ENCODE measurements at places on chromosomes 11 and 22.

DNA sequence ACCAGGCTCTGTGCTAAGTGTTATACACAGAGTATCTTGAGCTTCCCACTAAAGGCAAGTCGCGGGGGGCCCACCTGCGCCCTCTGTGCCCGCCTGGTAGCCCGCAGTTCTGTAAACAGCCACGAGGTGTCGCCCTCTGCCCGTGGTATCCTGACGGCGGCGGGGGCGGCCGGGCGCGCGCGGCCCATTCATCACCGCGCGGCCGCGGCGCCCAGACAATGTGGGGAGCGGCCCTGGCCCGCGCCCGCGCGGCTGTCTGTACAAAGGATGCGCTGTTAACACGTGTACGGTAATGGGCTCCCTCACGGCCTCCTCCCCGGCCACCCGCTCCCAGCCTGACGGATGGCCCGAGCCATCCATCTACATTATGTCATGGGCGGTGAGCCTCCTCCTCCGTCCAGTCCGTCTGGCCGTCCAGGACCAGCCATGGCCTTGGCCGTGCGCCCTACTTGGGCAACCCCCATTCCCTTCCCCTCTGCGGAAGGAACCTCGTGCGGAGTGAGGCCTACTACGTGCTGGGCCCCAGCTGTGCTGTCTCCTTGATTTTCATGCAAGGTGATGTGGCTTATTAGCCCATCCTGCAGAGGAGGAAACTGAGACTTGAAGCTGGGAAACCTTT is 99.4 kb downstream of the MIAT start:
- DNase-seq: peak; percentile 19

DNA sequence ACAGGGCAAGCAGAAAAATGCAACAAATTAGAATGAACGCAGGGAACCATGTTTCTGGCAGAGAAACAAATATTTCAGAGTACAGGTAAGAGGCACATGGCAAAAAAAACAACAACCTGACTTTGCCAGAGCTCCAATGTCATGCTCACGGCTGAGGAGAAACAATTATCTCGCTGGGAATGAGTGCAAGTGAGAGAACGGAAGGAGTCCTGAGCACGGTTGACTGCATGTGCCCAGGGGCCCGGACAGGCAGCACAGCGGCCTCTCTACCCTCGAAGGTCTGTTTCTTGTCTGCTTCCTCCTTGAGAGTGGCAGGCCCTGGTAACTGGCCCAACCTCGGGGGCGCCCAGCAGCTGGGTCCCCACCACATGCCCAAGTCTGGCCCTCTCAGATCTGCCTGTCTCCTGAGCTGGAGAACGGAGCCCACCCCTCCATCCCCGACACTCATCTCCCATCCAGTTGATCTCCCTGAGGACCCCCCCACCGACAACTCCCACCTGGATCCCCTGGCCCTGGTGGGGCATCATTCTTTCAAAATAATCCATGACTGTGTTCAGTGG is 24.6 kb upstream of the RTN4R start:
- no peak for DNase-seq

- no peak for DNase-seq
Measured at GRCh38 chr22:22583030-22583429, 24.0 kb upstream of the PRAME start.

GRCh38 chr11:26287067-26287518 is 44.8 kb upstream of the ANO3 start:
- no peak for DNase-seq

DNA sequence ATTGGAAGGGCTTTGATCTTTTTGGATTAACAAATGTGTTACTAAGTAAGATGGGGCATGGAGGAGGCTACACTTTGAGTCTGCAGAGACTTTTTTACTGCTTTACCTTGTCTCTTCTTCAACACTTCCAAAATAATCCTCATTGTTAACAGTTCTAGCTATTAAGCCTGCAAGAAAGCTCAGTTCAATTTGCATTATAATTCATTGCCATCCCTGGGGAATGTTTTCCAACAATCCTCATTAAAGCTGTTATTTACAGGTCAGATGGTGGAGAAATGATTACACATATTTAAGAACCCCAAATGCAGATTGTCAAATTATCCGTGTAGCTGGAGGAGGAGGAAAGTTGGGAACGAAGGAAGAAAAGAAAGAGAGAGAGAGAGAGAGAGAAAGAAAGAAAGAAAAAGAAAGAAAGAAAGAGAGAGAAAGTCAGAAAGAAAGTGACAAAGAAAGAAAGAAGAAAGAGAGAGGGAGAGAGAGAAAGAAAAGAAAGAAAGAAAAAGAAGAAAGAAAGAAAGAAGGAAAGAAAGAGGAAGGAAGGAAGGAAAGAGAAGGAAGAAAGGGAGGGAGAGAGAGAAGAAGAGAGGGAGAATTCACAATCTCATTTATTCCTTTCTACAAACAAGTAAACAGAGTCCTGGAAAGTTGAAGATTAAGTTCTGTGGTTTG is 443.9 kb downstream of the INSC start:
- DNase-seq: no peak

GRCh38 chr22:42500161-42500835 is 19.3 kb downstream of the RRP7A start:
- peak; percentile 91 for DNase-seq

GRCh38 chr11:125165111-125165842 is 726 bp downstream of the PKNOX2 start:
- DNase-seq: no peak

DNA sequence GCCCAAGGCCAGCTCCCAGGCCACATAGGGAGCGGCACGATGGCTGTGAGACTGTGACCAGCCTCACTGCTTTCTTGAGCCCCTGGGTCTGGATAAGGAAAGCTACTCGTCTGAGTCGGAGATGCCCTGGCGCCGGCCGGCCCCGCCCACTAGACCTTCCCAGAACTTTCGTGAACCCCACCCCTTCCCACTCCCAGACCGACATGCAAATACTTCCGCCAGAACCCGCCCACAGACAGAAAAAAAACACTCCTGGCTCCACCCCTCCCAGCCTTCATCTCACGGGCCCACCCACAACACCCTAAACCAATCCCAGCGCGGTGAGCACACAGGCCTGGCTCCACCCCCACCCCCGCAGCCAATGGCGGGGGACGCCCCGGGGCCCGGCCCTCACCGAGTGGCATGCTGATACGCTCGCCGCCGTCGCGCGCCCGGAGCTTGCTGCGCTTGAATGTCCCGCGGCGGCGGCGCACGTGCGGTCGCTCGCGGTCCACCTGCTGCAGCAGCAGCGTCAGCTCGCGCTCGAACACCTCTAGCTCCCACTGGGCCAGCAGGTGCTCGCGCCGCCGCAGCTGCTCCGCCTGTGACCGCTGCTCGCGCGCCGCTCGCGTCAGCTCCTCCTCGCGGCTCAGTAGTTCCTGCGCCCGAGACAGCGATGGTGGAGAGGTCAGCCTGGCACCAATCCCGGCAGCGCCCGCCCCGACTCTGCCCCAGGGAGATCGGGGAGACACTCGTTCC is 7.0 kb downstream of the MAP3K11 start:
- no peak for DNase-seq

DNA sequence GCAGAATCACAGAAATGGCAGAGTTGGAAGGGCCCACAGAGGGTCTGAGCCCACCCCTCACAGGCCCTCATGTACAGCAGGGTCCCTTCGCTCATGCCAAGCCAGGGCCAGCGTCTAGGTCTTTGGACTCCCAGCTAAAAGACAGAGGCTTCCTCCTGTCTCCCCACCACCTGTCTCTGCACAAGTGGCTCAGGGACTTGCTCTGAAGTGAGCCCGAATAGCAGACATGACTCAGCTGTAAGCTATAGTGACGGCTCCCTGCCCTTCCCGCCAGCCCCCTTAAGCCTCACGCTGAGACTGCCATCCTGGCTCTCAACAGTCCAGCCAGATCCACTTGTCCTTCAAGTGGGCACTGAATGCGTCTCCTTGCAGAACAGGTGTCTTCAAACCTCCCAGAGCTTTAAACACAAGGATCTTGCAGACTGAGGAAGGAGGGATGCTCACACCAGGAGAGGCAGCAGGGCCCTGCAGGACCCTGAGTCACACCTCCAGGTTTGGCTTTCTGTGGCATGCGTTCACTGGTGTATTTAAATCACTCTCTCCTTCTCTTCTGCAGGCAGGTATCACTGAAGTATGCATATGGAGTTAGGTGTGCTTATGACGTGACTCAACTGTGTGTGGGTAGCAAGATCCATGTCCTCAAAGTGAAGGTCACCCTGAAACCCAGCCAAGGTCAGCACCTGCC is 154.9 kb downstream of the CACNA1I start:
- DNase-seq: no peak

DNA sequence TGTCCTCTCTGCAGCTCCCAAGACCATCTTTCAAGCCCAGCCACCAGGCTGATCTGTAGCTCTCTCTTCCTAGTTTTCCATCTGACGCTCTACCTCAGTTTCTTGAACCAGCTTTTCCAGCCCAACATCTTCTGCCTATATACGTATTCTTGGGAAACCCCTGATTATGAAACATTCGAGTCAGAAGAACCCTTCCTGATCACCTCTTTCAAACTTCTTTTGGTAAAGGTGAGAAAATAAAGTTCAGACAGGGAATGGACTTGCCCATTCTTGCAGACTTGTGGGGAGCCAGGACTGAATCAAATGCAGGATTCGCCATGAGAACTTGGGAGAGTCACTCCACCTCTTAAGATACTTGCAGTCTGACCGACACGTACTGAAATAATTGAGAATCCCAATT is 169.5 kb upstream of the NARS2 start:
- DNase-seq: no peak

DNA sequence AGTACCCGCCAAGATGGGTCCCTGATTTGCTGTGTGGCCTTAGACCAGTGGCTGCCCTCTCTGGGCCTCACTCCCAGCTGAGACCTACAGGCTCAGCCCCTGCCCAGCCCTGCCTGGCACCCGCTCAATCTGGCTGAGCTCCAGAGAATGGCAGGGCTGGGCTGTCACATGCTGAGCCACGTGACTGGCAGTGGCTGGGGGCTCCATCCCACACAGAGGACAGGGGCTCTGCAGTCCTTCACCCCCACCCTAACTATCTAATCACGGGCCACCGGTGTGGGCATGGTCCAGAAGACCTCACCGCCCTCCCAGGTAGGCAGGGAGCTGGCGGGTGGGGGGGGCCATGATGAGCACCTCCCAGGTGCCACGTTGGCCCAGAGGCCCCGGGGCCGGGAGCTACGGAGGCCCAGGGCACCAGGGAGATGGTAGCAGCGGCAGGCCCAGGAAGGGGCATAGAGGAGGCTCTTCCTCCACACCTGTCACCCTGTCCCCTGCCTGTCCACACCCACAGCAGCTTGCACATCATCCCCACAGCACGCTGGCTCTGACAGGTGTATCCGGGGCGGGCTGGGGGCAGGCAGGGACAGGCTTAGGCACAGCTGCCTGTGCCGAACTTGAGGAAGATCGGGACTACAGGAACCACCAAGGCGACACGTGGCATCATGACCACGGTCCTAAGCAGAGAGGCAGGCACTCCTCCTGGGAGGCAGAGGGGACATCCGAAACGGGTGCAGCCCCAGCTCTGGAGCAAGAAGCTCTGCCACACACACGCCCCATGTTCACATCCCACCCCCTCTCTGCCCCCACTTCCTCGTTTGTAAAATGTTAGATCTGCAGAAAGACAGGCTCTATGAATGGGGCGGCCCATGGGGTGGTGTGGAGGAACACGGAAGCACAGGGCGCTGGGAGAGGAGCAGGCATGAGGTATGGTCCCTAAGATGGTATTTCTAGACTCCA is 1.5 kb upstream of the ALDH3B1 start:
- DNase-seq: no peak

DNA sequence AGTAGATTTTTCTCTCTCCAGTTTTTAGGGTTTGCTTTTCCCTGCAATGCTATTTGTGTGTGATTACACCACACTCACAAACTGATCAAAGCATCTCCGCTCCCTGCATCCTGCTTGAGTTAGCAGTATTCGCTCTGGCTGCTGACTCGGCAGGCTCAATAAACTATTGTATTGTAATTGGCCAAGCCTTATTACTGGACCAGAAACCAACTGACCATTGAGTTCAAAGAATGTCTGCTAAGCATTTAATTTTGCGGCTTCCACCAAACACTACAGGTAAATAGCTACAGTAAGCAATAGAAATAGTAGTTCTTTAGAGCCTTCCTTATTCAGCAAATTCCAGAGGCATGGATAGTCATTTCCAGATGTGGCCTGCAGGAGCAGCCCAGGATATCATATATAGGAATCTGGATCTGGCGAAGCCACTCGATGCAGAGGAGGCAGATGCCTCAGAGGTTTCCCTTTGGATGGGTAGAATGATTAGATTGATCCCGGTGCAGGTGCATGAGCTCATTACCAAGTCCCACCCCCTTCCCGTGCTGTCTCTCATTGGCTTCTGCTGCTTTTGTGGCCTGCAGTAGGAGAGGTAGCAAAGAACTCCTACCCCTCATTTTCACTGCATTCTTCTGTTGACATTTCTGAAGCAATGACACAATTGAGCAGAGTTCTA is 77.3 kb downstream of the COMMD9 start:
- no peak for DNase-seq

DNA sequence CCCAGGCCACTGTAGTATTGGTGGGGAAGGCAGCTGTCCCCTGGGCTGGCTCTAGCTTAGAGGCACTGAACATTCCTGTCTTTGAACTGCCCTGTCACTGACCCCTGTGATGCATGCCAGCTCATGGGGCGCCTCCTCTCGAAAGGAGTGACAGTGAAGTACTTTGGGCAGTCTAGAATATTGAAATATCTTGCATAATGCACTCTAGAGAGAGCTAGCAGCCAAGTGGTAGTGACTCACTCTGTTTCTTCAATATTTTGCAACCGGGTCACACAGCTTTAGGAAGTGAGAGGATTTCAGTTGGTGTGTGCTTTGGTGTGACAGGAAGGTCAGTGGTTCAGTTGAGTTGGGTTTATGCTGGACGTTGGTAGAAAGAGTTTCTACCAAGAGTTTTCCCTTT is 35.5 kb upstream of the ST14 start:
- peak; percentile 76 for DNase-seq

GRCh38 chr11:11125618-11126017 is 227.4 kb downstream of the CSNK2A3 start:
- DNase-seq: no peak

DNA sequence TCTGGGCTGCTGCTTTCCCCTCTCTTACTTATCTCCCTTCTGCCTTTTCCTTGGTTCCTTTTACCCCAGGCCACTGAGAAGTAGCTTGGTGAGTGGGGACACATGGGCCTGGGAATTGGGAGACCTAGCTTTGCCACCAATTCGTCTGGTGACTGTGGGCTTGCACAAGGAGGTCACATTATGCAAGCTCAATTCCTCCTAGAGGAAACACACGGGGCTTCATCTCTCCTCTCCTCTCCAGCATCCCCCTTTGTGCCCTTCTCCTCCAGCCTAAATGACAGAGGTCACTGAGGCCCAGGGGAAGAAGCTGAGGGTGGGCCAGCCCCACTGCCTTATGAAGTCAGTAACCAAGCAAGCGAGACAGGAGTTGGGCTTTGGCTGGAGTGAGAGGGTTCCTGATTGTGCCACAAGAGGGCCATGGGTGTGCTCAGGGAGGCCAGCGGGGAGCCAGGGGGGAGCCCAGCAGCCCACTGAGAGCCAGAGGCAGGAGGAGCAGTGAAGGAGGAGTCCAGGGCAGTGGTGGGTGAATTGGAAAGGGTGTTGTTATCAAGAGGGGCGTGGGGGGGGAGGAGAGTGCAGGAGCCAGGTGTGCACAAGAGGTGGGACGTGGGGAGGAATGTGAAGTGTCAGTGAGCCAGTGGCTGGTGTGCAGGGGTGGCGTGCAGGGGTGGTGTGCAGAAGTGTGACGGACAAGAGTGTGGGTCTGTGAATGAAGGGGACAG is 2.0 kb downstream of the CLCF1 start:
- peak; percentile 47 for DNase-seq
